ENCODE measurements at places on chromosomes 1 and 21.
A peak's percentile ranks its signal among the peaks of the same experiment; 100 is the strongest.

GRCh38 chr1:17158961-17159360 is 39.7 kb upstream of the PADI2 start:
- no peak for DNase-seq

- no peak for DNase-seq
These were observed 228.6 kb downstream of the GPATCH2 start for GRCh38 chr1:217402301-217402700.

DNA sequence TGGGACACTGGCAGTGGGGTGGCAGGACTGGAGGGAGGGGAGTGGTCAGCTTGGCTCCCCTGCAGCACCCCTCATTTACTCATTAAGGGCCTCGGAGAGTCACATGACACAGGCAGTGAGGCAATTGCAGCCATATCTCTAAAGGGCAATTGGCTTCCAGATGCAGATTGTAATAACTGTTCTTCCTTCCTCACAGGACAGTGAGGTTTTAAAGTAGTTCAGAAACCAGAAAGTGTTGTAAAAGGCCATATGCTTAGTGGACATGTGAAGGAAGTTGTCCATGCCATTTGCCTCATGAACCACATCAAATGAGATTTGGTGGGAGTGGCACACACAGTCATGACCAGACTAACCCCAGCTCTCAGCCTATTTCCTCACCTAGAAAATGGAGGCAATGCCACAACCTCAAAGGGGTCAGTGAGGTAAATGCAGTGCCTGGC is 11.1 kb downstream of the MTX1 start:
- DNase-seq, result peak; percentile 9

GRCh38 chr1:222546548-222547259 is 1.2 kb downstream of the HHIPL2 start:
- peak; percentile 66 for DNase-seq

DNA sequence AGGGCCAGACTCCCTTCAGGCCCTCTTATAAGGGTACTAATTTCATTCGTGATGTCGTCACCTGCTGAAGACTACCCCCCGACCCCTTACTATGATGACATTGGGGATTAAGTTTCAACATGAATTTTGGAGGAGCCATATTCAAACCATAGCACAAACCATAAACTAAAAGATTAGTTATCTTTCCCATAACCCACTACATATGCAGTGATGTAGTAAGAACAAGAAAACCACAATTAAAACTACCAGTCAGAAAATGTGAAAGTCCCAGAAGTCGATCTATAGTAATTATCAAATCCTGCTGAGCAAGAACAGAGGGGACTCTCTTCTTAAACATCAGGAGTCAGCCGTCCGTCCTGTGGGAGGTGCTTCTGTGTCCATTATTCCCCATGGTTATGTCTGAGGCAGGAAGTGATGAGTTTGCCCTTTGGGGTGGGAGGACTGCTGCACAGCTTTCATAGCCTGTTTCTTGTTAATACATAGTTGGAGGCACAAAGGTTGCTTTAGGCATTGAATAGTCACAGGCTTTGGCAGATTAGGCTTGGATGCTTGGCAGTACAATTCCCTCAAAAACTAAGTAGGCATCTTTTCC is 35.9 kb upstream of the PTGFRN start:
- DNase-seq, result no peak

DNA sequence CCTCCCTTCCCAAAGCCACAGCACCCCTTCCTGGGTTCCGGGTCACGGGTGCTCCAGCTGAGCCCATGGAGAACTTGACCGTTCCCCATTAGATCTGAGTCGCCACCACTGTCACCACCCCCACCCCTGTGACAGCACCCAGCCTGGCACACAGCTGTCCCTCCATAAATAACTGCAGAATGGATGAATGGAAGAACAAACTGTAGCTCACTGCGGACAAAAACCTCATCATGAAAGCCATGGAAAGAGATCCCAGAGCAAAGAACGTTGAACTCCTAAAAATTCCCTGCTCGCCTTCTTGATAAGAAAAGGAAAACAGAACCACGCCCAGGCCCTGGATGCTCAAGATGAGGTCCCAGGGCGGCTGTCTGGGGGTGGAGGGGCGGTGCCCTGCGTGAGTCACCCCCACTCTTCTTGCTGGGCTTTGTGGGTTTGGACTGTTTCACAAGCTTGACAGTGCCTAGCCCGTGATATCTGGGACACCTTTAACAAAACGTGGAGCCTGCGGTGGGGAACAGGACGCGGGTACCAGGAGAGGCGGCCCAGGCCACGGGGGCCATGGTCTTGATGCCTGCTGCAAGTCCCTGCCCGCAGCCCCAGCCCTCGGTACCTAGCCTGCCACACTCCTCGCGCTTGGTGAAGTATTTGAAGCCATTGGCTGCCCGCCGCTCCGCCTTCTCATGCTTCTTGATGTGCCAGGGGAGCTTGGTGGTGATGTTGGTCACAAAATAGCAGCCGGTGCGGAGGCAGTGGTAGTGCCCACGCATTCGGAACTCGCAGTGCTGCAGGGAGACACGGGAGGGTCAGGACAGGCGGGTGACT is 151.9 kb downstream of the CASZ1 start:
- DNase-seq, result no peak

Measured in DMS79 treated with DMSO at 0.1 percent for 48 hours (cell line).